ENCODE measurements at places on chromosomes 7 and 10. TPM values are rescaled to one million over a fixed set of nuclear protein-coding genes. Genes with fewer than 3 reads are reported as not detected.

Gene GDF10
- 4.5 TPM for polyA plus RNA-seq

Gene MYOZ1
- 0.11 TPM for polyA plus RNA-seq

Gene IL6
- 3.1 TPM for polyA plus RNA-seq

Gene AGR2
- 14.1 TPM for polyA plus RNA-seq

Gene ASAH2
- 0.82 TPM for polyA plus RNA-seq

DNA sequence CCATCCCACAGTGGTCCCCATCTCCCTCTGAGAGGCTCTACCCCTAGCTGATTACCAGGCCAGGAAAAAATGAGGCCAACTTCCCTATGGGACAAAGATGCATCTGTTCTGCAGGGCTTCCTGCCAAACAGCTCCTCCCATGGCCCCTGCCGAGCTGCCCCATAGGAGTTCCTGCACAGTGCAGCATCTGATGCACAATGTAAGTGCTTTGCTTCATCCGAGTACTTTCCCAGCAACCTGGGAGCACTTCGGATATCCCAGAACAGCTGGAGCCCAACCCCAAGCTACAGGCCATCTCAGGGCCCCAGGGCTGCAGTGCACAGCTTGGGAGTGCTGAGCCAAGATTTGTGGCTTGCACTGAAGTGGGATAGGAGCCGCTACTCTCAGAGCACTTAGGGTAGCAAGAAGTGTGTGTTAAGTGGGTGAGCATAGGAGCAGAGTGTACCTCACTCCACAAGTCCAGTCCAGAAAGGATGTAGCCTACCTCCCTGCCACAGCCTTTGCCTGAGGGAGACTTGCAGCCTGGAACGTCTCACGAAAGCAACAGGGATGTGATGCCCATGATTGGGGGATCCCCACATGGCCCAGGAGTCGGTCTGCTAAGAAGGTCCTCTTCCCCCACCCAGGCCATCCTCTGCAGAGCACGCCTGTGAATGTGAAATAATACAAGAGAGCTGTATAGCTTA, 209.6 kb upstream of the VWC2 start:
- no peak for DNase-seq
- H3K27me3 ChIP-seq = no peaks in the 10 kb centered on the region
- H3K27ac ChIP-seq = no peak overlapping the region

DNA sequence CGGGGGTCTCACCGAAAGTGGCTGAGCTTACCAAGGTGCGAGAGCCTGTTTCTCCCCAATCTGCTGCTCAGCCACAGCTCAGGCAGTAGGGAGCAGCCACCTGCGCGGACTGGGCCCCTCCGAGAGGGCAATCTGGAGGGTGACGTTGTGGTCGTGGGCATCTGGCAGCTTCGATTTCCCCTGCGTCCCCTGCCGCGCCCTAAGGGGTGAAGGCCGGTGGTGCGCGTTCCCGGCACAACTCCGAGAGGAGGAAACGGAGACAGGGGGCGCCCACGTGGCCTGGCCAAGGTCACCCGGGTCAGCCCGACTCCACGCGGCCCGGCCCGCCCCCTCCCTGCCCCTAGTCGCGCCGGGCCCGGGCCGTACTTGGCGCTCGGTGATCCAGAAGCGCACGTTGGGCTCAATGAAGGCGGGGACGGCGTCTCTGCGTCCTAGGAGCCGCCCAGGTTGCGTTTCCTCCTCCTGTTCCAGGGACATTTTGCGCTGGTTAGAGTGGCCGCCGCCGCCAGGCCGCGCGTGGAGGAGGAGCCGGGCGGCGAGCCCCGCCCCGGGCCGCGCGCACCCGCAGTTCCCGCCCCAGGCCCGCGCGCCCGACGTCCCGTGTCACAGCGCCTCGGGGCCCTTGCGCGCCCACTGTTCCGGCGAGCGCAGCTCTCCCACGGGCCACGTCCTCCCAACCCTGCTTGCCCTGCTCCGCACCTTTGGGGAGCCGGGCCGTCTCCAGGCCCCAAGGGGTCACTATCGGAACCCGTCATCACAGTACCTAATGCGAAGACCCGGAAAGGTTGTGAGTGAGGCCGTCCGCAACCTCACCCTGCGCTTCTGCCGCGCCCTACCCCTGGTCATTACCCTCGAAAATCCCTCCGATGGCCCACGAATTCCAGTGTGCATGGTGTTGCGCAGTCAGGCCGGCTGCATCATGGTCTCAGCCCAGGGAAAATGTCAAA, at the start of gene SFXN4:
Gene SFXN4 (minus strand): TSS at position 544 of the 947 bp plus-strand sequence. CDS start 67 bp downstream, at position 477.
- H3K36me3 ChIP-seq = no peaks in the 10 kb centered on the region
- H3K27ac ChIP-seq = peak within 1 kb of the TSS; percentile 76
- peak; percentile 74 for DNase-seq
- peak within 1 kb of the TSS; percentile 79 for H3K4me3 ChIP-seq
- no peaks in the 10 kb centered on the region for H3K4me1 ChIP-seq

GRCh38 chr10:51564896-51565510, 134.4 kb downstream of the CSTF2T start:
- no peak overlapping the region for H3K4me3 ChIP-seq
- H3K36me3 ChIP-seq = no peaks in the 10 kb centered on the region
- DNase-seq = no peak
- H3K27ac ChIP-seq = no peak overlapping the region
- H3K27me3 ChIP-seq = no peaks in the 10 kb centered on the region

- no peak overlapping the region for H3K27ac ChIP-seq
- no peaks in the 10 kb centered on the region for H3K36me3 ChIP-seq
- H3K27me3 ChIP-seq = no peaks in the 10 kb centered on the region
- no peak overlapping the region for H3K4me3 ChIP-seq
- no peaks in the 10 kb centered on the region for H3K4me1 ChIP-seq
These were observed 334.0 kb downstream of the SORCS1 start for GRCh38 chr10:106830471-106830870.

DNA sequence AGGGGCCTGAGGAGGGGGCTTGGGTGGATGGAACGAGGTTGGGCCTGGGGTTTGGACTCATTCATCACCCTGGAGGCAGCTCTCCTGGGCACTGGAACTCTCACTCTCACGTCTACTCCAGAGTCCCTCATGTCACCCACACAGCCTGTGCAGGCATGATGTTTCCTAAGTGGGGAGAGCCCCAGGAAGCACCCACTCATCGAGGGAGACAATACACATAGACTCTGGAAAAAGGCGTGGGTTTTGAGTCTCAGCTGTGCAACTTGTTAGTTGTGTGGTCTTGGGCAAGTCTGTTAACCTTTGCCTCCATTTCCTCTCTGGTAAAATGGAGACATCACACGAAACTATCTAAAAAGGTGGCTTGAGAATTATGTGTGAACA, 25.9 kb upstream of the RBM20 start:
- H3K36me3 ChIP-seq = no peaks in the 10 kb centered on the region
- DNase-seq = no peak
- no peak overlapping the region for H3K4me3 ChIP-seq
- no peaks in the 10 kb centered on the region for H3K27me3 ChIP-seq
- H3K27ac ChIP-seq = no peak overlapping the region

GRCh38 chr7:36048141-36048901, 104.7 kb upstream of the EEPD1 start:
- H3K4me1 ChIP-seq = no peaks in the 10 kb centered on the region
- H3K4me3 ChIP-seq = no peak overlapping the region
- no peak for DNase-seq
- no peaks in the 10 kb centered on the region for H3K27me3 ChIP-seq
- H3K27ac ChIP-seq = no peak overlapping the region
- no peaks in the 10 kb centered on the region for H3K36me3 ChIP-seq

- H3K4me3 ChIP-seq = no peak overlapping the region
- H3K36me3 ChIP-seq = peaks cover 5% of the 10 kb centered on the region
- H3K27me3 ChIP-seq = no peaks in the 10 kb centered on the region
These were observed 201.0 kb upstream of the IMMP2L start for GRCh38 chr7:111763221-111763801.

- no peaks in the 10 kb centered on the region for H3K27me3 ChIP-seq
- no peaks in the 10 kb centered on the region for H3K4me1 ChIP-seq
These were observed 115.5 kb upstream of the CREB5 start for GRCh38 chr7:28296571-28297483.

DNA sequence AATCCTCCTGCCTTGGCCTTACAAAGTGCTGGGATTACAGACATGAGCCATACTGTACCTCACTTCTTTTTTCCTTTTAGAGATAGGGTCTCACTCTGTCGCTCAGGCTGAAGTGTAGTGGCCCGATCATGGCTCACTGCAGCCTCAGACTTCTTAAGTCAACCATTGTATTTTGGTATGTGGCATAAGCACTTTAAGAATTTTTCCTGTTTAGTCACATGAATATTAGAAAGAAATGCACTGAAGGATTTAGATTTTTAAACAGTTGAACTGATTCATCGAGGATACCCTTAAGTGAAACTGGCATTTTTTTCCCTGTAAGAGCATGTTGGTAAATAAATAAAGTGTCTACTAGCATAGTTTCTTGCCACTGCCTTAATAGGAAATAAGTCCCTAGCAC, 319.3 kb upstream of the CACNA2D1 start:
- no peaks in the 10 kb centered on the region for H3K4me1 ChIP-seq
- no peaks in the 10 kb centered on the region for H3K36me3 ChIP-seq
- no peak for DNase-seq
- no peak overlapping the region for H3K4me3 ChIP-seq
- no peak overlapping the region for H3K27ac ChIP-seq

- no peak overlapping the region for H3K4me3 ChIP-seq
- no peaks in the 10 kb centered on the region for H3K27me3 ChIP-seq
- DNase-seq = no peak
- no peaks in the 10 kb centered on the region for H3K36me3 ChIP-seq
- no peak overlapping the region for H3K27ac ChIP-seq
- peaks cover 44% of the 10 kb centered on the region for H3K4me1 ChIP-seq
These were observed 105.9 kb upstream of the ANLN start for GRCh38 chr7:36283711-36284130.

DNA sequence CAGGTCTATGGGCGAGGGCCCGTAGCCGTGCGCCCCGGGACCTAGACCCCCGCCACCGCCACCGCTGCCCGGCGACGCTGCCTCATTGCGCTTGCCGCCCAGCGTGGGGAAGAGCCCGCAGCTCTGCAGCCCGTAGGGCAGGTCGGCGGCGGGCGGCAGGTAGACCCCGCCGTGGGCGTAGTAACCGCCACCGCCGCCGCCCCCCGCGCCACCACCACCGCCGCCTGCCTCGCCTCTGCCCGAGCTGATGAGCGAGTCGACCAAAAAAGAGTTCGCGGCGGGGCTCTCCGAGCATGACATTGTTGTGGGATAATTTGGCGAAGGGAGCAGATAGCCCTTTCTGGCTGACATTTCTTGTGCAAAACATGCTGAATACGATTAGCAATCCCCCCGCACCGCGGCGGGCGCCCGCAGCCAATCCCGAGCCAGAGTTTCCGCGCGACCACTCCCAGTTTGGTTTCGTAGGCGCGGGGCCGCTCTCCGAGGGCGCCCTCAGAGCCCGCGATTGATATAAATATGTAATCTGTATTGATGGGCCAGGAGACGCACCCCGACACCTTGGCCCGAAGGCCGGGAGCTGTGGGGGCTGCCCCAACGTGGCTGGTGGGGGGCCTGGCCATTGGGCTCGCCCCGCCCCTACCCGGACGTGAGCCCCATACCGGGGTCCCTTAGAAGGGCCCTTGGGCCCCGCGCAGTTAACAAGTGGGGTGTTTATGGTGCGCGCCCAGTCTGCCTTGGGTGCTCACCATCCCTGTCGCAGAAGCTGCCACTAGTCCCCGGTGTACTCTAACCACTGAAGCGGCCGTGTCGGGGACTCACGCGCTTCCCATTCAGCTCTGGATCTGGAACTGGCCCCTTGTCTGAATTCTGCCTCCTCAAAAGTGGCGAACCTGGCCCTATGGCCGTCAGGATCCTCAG, at the start of gene HOXA10:
Gene HOXA10 (minus strand): TSS at position 365 of the 918 bp plus-strand sequence. CDS start 14 bp downstream, at position 351.
- no peaks in the 10 kb centered on the region for H3K36me3 ChIP-seq
- no peak within 1 kb of the TSS for H3K27ac ChIP-seq
- DNase-seq = peak; percentile 17
- no peaks in the 10 kb centered on the region for H3K4me1 ChIP-seq
- peaks cover 20% of the 10 kb centered on the region for H3K27me3 ChIP-seq
- peak within 1 kb of the TSS; percentile 48 for H3K4me3 ChIP-seq

- peaks cover 7% of the 10 kb centered on the region for H3K4me1 ChIP-seq
- no peaks in the 10 kb centered on the region for H3K27me3 ChIP-seq
- no peak overlapping the region for H3K27ac ChIP-seq
- no peak for DNase-seq
- no peaks in the 10 kb centered on the region for H3K36me3 ChIP-seq
These were observed 77.3 kb upstream of the ARMC3 start for GRCh38 chr10:22850541-22850940.

DNA sequence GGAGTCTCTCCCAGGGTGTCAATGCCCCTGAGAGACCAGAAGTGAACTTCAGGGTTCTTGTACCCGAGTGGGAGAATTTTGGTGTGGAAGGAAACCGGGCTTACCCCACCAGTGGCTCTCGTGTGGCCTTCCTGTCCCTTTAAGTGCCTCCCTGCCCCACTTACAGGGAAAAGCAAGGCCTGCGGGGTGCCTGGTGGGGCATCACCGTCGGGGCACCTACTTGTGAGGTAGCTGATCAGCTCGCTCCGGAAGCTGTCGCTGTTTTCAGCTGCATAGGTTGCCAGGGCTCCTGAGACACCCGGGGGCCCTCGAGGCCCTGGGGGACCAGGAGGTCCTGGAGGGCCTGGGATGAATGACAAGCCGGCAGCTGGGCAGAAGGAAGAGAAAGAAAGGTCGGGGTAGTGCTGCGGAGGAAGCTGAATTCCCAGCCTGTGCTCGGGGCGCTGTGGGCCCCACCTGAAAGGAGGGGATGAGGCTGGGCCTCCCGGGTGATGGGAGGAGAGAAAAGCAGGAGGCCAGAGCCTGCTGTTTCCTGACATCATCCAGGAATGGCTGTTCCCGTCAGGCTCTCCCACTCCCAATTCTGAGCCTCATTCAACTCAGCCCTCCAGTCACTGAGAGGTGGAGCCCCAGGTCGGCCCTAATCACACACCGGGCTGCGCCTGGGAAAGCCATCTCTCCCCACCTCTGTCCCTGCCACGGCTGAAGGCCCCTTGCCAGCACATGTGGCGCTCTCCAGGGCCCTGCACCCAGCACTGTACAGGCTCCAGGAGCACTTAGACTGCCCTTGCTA, 51.1 kb downstream of the COL17A1 start:
- H3K36me3 ChIP-seq = no peaks in the 10 kb centered on the region
- no peak overlapping the region for H3K27ac ChIP-seq
- H3K4me1 ChIP-seq = no peaks in the 10 kb centered on the region

DNA sequence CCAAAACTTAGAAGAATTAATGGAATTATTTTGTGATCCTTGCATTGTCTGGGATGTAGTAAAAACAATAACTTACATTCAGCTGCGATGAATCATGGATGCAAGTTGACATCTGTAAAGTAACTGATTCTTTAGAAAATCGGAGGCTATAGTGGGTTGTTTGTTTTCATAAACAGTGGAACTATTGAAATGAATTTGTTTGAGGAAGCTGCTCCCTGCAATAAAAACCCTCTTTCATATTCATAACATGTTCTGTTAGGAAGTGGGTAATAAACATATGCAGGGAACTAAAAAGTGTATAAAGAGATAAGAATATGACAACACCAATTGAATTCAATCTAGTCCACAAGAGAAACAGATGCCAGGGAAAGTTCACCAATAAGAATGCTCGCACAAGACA, 53.6 kb downstream of the AGMO start:
- DNase-seq = no peak
- H3K4me1 ChIP-seq = no peaks in the 10 kb centered on the region
- no peak overlapping the region for H3K4me3 ChIP-seq
- no peaks in the 10 kb centered on the region for H3K36me3 ChIP-seq
- H3K27ac ChIP-seq = no peak overlapping the region
- no peaks in the 10 kb centered on the region for H3K27me3 ChIP-seq

GRCh38 chr10:97533888-97534287, 35.2 kb downstream of the UBTD1 start:
- H3K4me3 ChIP-seq = no peak overlapping the region
- H3K4me1 ChIP-seq = no peaks in the 10 kb centered on the region
- no peak for DNase-seq
- no peaks in the 10 kb centered on the region for H3K27me3 ChIP-seq

GRCh38 chr10:13831711-13832141, 245.0 kb downstream of the PRPF18 start:
- DNase-seq = no peak
- H3K4me3 ChIP-seq = no peak overlapping the region
- H3K4me1 ChIP-seq = no peaks in the 10 kb centered on the region
- no peaks in the 10 kb centered on the region for H3K36me3 ChIP-seq
- no peaks in the 10 kb centered on the region for H3K27me3 ChIP-seq
